Trophoblast cell (in vitro differentiated cells and primary cell): ENCODE measurements at places on chromosomes 4 and X.

- no peak for DNase-seq
Measured at GRCh38 chr4:47876310-47876709, 38.1 kb downstream of the NFXL1 start.

GRCh38 chr4:20528508-20528907, 171.8 kb upstream of the PACRGL start:
- no peak for DNase-seq

DNA sequence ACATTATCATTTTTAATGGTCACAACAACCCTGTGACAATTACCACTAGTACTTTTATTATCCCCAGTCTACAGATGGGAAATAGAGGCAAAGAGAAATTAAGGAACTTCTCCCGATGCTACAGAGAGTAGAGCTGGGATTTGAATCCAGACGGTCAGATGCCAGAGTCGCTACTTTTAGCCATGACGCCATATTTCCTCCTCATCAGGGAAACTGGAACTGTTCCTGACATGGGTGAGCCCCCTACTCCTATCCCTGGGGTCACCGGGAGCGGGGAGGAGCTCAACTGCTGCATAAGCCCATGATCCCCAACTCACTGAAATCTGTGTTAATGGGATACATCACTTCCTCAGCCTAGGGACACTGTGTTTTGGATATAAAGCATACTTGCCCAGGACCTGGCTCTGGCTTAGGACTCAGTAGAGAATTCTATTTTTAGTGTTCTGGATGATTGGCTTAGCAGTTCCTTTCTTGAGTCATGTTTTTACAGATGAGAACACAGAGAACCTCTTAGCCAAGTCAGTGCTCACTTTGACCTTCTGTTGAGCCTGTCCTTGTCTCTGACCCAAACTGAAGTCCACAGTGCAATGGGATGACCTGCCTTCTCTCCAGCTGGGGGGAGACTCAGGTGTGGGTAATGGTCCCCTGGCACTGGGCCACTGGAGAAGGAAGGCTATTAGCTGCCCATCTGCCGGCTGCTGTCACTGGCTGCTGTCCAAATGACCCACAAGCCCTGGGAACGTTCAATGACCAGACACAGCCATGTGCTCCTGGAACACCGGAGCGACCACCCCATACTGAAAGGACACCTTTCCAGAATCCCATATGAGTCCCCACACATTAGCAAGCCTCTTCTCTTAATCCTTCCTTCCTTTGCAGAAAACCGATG, 90.8 kb upstream of the SHISA3 start:
- no peak for DNase-seq

DNA sequence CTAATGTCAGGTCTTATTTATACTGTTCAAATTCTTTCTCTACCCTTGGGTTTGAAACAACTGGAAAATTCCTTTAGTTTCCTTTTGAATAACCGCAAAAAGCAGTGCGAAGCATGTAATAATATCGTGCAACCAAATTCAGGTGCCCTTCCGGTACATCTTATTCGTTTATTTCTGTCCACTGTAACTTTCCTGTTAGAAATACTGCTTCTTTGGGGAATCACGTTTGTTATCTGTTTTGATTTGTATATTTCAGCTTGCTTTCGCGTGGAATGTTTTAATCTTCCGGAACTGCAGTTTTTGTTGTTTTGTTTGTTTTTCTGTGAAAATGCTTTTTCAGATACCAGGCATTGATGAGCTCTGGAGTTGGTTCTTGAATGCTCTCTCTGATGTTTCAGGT, 85.7 kb upstream of the HPRT1 start:
- peak; percentile 29 for DNase-seq

DNA sequence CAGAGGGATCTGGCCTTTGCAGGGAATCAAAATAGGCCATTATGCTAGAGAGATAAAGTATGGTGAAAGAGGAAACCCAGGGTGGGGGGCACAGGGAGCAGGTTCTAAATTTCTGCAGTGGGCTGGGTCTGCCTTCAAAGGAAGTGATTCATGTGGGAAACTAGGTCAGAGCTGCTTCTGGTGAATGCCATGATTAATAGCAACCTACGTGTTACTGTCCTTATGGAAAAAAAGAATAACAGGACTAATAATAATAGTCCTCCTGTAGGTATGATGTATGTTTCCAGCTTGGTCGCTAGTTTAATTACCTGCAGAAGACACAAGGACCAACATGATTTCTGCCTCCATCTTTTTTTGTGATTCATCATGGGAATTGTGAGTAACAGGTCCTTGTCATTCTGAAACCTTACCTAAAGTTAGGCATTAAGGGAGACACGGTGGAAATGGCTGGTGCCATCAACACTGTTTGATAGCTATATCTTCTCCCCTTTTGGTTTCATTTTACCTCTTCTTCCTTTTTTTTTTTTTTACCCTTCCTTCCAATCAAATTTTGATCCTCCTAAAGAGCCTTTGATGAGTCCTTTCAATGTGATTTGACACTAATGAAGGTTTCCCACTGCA, 180.4 kb downstream of the CPEB2 start:
- DNase-seq, result no peak
